ENCODE measurements at places on chromosomes 13 and 19.
A peak's percentile ranks its signal among the peaks of the same experiment; 100 is the strongest.

DNA sequence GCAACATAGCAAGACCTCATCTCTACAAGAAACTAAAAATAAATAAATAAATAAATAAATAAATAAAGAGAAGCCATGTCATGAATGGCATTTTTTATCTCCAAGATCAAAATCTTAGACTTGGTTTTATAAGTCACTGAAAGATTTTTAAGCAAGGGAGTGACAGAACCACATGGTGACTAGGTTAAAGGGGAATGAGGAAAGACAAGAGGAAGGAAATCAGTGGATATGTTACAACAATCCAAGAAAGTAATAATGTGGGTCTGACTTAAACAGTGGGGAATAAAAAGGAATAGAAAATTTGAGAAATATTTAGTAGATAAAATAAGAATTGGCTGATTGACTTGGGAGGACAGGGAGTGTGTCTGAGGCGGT lies 18.8 kb upstream of the MED4 start:
- no peak for DNase-seq

DNA sequence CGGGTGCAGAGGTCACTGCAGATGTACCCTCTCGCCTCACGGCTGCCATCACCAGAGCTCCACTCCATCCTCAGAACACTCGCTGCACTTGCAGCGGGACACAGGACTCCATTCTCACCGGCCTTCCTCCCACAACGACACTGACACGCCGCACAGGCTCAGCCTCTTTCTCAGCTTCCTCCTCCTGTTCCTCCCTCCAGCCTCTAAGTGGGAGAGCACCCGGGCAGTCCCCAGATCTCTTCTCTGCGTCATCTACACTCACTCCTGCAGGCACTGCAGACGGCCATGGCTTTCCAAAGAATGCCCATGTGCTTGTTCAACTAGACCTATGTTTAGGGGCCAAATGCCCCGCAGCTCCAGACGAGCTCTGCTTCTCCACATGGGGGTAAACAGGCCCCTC lies 14.3 kb upstream of the FKRP start:
- no peak for DNase-seq

- DNase-seq, result peak; percentile 23
These were observed 11.6 kb upstream of the ASF1B start for GRCh38 chr19:14147797-14148605.

- no peak for DNase-seq
These were observed 19.3 kb upstream of the RASA3 start for GRCh38 chr13:114151565-114152284.

- no peak for DNase-seq
These were observed 769.0 kb upstream of the SLITRK1 start for GRCh38 chr13:84651288-84651687.

- DNase-seq, result no peak
These were observed 43.1 kb downstream of the PCCA start for GRCh38 chr13:100131863-100132574.

GRCh38 chr13:65093357-65093756 lies 2136.8 kb downstream of the PCDH9 start:
- no peak for DNase-seq

GRCh38 chr13:111562716-111563115 lies 242.3 kb downstream of the TEX29 start:
- DNase-seq, result no peak

- DNase-seq, result no peak
These were observed 47.4 kb upstream of the TMTC4 start for GRCh38 chr13:100721885-100722512.

GRCh38 chr19:29971648-29972047 lies 29.6 kb downstream of the URI1 start:
- DNase-seq, result no peak

- peak; percentile 28 for DNase-seq
These were observed 112.6 kb upstream of the DACH1 start for GRCh38 chr13:71979616-71980015.

DNA sequence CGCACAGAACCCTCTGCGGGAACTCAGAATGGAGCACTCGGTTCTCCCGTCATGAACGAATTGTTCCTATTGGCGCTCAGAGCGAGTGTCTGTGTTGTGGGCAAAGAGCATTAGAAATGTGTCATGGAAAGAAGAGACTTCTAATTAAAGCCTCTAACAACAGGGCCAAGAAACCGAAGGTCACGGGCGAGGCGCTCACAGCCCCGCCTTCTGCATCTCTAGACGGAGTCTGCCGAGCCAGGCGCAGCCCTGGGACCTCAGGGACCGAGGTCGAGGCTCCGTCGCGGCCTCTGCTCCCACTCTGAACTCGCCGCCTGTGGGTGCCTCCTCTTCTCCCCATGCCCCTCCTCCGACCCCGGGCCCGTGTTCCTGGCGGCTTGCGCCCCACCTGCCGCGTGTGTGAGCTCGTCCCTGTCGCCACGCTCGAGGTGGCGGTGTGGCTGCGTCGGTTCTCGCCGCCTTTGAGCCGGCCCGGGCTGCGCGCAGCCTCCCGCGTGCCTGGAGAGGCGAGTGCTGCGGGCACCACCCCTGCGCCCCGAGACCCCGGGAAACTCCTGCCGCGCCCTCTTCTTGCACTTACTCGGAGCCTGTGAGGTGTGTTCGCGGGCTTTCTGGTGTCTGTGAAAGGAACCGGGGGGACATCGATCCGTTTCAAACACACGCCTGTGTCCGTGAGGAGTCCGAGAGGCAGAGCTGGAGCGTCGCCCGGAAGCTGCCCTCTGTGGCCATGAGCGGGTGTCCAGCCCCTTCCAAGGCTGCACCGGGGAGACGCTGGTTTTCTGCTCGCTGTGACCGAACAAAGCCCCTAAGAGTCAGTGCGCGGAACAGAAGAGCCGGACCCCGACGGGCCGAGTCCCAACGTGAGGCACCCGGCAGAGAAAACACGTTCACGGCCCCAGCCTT lies 45.4 kb upstream of the SPACA7 start:
- no peak for DNase-seq

DNA sequence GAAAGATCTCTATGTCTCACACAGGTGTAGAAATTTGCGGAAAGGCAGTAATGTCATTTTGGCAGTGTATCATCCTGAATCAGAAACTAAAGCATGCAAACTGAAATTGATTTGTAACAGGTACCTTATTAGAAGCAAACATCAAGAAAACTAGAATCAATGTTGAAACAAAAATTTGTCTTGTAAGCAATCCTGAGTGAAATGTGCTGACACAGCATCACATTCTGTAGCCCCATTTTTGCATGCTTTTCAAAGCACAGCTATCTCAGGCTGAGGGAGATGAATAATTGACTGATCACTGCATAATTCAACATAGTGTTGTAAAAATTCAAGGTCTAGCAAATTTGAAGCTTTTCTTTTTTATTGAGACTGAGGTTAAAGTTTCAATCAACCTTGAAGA lies 539.7 kb downstream of the DACH1 start:
- DNase-seq, result no peak

- no peak for DNase-seq
These were observed 177.3 kb downstream of the TSHZ3 start for GRCh38 chr19:31171936-31172335.

DNA sequence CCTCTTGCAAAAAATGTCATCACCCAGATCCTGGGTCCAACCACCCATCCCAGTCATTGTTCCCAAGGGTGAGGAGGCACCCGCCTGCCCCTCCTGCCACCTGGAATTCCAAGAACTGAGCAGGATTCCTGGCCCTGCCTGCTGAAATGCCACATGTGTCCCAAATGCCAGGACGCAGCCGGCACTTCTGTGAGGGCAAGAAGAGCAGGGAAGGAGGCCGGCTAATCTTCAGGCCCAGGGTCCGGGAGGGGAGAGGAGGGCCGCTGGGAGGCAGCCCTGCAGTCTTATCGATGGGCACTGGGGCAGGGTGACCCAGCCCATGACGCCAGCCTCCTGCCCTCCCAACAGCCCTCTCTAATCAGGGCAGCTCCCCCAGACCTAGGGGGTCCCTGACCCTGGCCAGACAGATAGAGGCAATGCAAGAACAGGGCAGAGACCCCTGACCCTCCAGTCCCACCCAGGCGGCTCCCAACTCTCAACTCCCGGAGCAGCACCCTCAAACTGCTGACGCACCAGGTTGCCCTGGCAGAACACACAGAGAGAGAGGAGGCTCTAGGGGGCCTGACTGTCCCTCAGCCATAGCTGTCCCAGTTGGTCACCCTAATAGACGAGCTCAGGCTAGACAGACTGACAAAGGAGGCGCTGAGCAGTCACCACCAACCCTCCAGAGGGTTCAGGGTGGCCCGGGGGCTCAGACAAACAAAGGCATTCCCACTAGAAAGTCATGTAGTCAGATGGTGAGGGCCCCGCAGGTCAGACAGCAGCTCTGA lies 1.5 kb downstream of the MFSD12 start:
- DNase-seq, result no peak

- DNase-seq, result no peak
These were observed 10.6 kb upstream of the ZNF460 start for GRCh38 chr19:57269515-57270250.

DNA sequence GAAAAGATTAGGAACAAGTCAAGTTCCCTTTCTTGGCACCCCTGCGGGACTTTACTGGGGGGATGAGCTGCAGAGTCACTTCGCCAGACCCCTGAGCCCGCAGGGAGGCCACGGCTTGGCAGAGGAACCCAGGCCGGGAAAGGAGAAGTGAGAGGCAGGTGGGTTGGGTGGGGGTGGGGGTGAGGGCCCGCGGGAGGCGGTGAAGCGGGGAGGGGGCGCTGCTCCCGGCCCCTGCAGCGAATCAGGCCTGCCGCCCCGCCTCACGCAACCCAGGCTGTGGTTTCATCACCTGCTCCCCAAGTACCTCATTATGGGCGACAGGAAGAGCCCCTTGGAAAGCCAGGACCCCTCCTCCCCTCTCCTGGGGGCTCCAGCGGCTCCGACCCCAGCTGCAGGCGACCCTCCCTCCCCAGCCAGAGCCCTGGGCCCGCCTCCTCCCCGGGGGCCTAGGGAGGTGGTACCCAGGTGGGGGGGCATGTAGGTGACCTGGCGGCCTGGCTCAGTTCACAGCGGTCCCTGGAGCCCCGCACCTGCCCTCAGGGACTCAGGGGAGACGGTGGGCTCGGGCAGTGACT lies 9.5 kb downstream of the MEF2B start:
- no peak for DNase-seq

- DNase-seq, result no peak
These were observed 83.5 kb downstream of the SLC7A1 start for GRCh38 chr13:29511980-29512379.

- DNase-seq, result no peak
These were observed 10.6 kb upstream of the FFAR2 start for GRCh38 chr19:35437406-35437951.

All from iPS DF 19.7 (cell line).